ENCODE measurements at places on chromosomes 6 and 20. TPM values are rescaled to one million over a fixed set of nuclear protein-coding genes. Genes with fewer than 3 reads are reported as not detected.

The SLC17A2 gene
- not detected for total RNA-seq

The CTCFL gene
- not detected for total RNA-seq

The BPIFB6 gene
- total RNA-seq, result not detected

The WFDC5 gene
- total RNA-seq, result not detected

The TTPAL gene
- total RNA-seq, result 13.1 TPM

The ZNF292 gene
- total RNA-seq, result 15.6 TPM

The ACSS2 gene
- 97.2 TPM for total RNA-seq

The CCR6 gene
- not detected for total RNA-seq

The LGSN gene
- total RNA-seq, result not detected

The CALHM4 gene
- not detected for total RNA-seq

The VWA7 gene
- total RNA-seq, result not detected

The SYNJ2 gene
- 15.7 TPM for total RNA-seq

The DYNLT1 gene
- total RNA-seq, result 144 TPM

The SMIM13 gene
- 9.8 TPM for total RNA-seq

The PKHD1 gene
- under 0.01 TPM for total RNA-seq

The SLC26A8 gene
- total RNA-seq, result not detected

The TTK gene
- 22.0 TPM for total RNA-seq

The LRFN2 gene
- total RNA-seq, result not detected

The TRAPPC3L gene
- total RNA-seq, result not detected

The SCRT2 gene
- not detected for total RNA-seq

The GGTLC1 gene
- not detected for total RNA-seq

The LINC00237 gene
- not detected for total RNA-seq

The GTSF1L gene
- total RNA-seq, result not detected

The MLN gene
- total RNA-seq, result not detected

The SFTA2 gene
- not detected for total RNA-seq

The OLIG3 gene
- total RNA-seq, result not detected

The FILIP1 gene
- total RNA-seq, result 0.26 TPM

The ANKRD60 gene
- not detected for total RNA-seq

The FANCE gene
- 4.6 TPM for total RNA-seq

The RFX6 gene
- total RNA-seq, result not detected

The NINL gene
- 9.0 TPM for total RNA-seq

The DDX43 gene
- total RNA-seq, result 0.08 TPM

The DLK2 gene
- total RNA-seq, result 1.8 TPM

The SLC35D3 gene
- total RNA-seq, result 0.08 TPM

The BMP2 gene
- 22.0 TPM for total RNA-seq

The CST5 gene
- total RNA-seq, result 0.13 TPM

All from epithelial cell of alveolus of lung (primary cell).